NCI-H2081 (cell line): ENCODE measurements at places on chromosomes 5 and 9.

GRCh38 chr9:125850763-125851162, 103.6 kb downstream of the PBX3 start:
- DNase-seq, result no peak

- DNase-seq, result no peak
Observed at GRCh38 chr5:124342027-124342471, 404.4 kb downstream of the ZNF608 start.

GRCh38 chr5:65474130-65474711, 7.5 kb downstream of the ADAMTS6 start:
- DNase-seq, result no peak

GRCh38 chr9:33778700-33779351, 16.5 kb upstream of the PRSS3 start:
- peak; percentile 79 for DNase-seq

GRCh38 chr9:130933114-130934046, 5.7 kb downstream of the FIBCD1 start:
- DNase-seq, result no peak

GRCh38 chr5:159681661-159682060, 234.6 kb upstream of the ADRA1B start:
- DNase-seq, result no peak

DNA sequence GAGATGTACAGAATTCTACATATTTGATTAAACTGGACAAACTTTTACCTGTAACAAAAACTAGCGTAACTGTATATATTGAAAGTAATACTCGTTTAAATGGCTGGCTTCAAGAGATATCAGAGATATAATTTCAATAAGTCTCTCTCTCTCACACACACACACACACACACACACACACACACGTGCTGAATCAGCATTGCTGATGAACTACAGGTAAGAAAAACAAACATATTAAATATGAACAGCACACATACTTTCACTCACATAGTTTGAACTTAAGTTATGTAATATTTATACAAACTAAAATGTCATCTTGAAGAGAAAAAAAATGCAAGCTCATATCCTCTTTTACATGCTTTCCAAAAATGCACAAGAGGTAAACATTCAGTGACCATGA, 145.4 kb downstream of the BNC2 start:
- no peak for DNase-seq

DNA sequence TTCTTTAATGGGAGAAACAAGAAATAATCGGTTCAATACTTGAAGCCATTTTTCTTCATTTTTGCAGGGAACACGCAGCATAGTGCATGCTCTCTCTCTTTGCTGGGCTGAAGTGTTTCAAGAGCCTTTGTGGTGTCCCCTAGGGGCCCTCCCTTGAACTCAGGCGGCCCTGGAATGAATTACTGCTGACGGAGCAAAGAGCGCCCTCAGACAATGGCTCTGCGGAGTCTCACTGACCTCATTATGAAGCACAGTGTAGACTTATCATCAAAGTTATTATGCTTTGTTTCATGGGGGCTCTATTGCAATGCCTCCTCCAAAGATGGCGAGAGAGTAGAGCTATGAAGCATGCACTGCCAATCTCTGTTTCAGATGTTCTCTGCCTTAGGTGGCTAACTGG, 64.8 kb upstream of the ADCY2 start:
- DNase-seq, result no peak

DNA sequence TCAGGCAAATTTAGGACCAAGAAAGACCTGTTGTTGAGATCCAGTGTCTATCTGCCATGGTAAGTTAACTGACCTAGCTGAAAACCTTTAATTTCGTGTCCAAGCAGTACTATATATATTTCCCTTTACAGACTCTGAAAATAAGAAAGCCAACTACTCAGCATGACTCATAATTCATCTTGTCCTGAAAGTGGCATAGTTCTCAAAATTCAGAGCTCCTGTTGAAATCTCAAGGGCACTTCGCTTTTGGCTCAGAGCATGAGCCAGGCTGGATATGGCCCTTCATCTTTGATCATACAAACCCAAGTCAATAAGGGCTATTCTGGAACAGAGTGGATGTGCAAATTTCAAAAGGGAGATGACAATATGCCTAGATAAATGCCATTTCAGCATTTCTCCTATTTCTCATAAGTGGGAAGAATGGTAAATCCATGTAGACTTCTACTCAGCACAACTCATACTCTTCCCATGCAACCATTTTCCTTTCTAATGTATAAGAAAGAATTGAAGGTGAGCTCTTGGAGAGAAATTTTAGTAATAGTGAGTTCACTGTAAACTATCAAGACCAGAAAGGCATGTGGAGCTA, 567.9 kb upstream of the DAB2 start:
- no peak for DNase-seq

DNA sequence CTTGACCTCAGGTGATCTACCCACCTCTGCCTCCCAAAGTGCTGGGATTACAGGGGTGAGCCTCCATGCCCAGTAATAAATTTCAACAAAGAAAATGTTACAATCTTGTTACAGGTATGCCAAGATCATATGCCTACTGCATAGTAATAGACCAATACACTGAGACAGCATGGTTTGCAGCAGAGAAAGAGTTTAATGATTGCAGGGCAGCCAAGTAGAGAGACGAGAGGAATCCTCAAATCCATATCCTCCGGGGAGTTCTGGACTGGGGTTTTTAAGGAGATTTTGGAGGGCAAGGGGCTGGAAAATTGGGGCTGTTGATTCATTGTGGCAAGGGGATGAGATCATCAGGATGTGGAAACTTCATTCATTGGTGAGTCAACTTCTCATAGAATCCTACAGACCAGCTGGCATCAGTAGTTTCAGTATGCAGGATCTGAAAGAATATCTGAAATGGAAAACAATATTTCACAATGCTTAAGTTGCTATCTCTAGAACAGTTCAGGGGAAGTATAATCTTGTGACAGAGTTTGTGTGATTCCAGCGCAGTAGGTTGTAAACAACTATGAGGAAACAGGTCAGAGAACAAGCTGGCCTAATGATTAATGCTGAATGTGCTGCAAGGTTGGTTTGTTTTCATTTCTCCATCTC, 14.8 kb upstream of the TUT7 start:
- DNase-seq, result no peak

GRCh38 chr5:125987677-125988255, 435.4 kb upstream of the GRAMD2B start:
- no peak for DNase-seq

GRCh38 chr5:92907938-92908606, 672.9 kb downstream of the NR2F1-AS1 start:
- DNase-seq, result no peak

DNA sequence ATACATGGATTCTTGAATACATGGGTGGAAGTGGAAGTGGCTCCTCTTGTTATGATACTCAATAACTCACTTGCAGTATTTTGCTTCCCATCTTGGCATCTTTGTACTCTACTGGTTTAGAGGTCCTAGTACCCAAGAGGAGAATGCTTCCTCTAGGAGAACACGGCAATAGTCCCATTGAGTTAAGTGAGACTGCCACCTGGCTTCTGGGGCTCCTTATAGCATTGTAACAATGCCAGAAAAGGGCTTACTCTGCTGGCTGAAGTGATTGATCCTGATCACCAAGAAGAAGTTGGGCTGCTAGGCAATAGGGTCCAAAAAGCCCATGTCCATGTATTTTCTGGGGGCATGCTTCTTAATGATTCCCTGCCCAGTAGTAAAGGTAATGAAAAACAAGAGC, 627.6 kb upstream of the SGCD start:
- DNase-seq, result no peak

GRCh38 chr5:55672477-55672911, 39.6 kb downstream of the SLC38A9 start:
- no peak for DNase-seq

GRCh38 chr5:175658299-175659145, 651 bp downstream of the HRH2 start:
- no peak for DNase-seq

- DNase-seq, result no peak
Observed at GRCh38 chr5:148623741-148624140, 30.6 kb downstream of the HTR4 start.

GRCh38 chr9:110835859-110836271, 167.3 kb downstream of the MUSK start:
- no peak for DNase-seq

GRCh38 chr9:98328770-98329169, 73.3 kb upstream of the TBC1D2 start:
- no peak for DNase-seq

DNA sequence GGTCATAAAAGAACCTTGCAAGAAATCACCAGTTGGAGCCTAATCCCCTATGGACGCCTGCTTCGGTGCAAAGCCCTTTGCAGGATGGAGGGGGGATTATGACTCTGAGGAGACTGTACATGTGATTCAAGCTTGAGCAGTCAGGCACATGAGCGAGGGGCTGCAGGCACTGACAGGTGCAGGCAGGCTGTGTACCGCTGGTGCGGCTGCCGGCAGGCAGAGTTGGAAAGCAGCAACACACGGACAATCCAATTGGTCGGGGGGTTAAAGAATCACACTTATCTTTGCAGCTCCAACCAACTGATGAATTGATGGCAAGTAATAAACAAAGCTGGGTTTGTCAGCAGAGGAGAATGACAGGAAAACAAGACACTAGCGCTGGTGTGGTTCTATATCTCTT, 5.7 kb downstream of the WHRN start:
- DNase-seq, result no peak

DNA sequence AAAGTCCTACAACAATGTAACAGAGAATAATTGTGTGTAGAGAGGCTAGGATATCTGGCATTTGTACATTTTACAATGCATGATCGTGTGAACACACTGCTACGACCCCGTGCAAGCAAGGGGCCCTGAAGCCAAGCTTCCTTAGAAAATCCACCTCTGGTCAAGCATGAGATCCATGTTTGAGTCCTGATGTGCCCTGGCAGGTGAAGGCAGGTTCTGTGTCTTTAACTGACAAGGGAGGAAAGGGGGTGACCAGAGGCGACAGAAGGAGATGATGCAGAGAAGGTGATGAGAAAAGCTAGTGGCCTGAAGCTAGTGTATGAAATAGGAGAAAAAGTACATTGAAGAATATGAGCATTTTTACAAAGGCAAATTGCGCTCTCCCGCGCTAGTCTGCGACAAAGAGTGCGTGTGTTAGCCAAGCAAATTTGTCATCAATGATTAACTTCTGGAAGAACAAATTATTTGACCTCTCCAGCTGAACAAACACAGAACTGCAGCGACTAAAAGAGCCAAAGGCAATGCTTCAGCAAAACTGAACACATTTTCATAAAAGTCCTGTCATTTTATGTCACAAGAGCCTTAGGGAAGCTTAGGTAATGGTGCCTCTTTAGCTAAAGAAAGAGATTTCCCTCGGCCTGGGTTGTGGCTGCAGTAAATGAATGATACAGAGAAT, 101.7 kb upstream of the DAPK1 start:
- DNase-seq, result peak; percentile 33

- DNase-seq, result no peak
Observed at GRCh38 chr5:145220481-145220880, 614.7 kb downstream of the PRELID2 start.

- no peak for DNase-seq
Observed at GRCh38 chr5:61719124-61719523, 387.1 kb downstream of the ZSWIM6 start.

- DNase-seq, result no peak
Observed at GRCh38 chr9:2231829-2232228, 216.7 kb downstream of the SMARCA2 start.

GRCh38 chr5:81750308-81751008, 439 bp downstream of the SSBP2 start:
- DNase-seq, result no peak

GRCh38 chr5:54695198-54695966, 177.8 kb downstream of the SNX18 start:
- DNase-seq, result no peak

DNA sequence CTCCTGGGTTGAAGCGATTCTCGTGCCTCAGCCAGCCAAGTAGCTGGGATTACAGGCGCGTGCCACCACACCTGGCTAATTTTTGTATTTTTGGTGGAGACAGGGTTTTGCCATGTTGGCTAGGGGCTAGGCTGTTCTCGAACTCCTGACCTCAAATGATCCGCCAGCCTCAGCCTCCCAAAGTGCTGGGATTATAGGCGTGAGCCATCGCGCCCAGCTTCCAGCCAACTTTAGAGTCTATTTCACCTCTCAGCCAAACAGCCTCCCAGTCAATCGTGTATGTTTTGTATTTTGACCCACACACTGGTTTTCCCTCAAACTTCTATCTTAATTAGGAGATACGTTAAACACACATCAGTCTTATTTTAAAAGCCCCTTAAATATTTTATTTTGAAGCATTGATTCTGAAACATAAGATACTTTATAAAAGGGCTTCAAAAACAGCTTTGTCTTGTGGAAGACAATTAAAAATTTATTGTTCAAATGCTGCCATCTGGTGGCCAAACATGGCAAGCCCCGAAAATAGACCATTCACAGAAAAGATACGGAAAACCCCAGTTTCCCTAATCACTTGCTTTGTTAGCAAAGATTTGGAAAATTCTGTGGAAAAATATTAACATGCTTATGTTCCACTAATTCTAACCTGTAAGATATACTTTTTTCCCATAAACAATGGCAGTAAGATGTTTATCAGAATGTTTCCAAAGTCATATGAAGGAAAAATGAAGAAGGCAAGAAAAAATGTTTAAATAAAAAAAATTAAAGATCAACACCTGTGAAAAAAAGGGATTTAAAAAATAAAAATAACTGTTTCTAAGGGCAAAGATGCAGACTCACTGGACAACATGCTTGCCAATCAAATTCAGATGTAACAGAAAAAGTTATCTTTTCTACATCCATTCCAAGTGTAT, 33.1 kb downstream of the APTX start:
- DNase-seq, result peak; percentile 52

DNA sequence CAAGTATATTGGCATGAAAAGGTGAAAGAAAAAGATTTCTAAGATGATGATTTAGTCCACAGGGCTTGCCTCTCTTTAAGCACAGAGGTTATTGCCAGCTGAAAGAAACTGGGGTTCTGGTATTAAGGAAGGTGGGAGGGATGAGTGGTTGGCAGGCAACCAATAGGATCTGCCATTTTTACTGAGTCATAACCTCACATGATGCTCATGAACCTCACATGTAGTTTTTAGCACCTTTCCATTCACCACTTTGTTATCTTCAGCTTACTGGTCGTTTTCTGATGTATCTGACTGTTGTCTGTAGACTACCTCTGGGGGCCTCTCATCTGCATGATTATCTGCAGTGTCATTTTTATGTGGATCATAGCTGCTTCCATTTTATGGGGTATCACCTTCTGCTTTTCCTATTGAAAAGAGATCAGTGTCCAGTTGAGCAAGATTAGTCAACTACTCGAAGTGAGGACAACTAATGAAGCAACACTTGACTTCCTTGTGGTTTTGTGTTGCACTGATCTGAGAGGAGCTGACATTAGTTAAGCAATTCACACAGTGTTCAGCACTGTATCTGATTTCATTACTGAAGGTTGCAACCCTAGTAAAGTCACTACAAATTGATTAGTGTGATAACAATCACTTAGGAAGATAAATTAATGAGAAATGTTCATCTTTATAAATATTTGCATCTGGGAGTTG, 186.3 kb downstream of the SGCD start:
- DNase-seq, result no peak

GRCh38 chr9:114226246-114227055, 71.1 kb downstream of the COL27A1 start:
- DNase-seq, result no peak

- no peak for DNase-seq
Observed at GRCh38 chr5:35863159-35863558, 6.5 kb downstream of the IL7R start.
